Left lobe of liver (tissue), 2 donors: ENCODE measurements at places on chromosomes 3 and 15. TPM values are rescaled to one million over a fixed set of nuclear protein-coding genes. Genes with fewer than 3 reads are reported as not detected.

GRCh38 chr15:37133602-37134001 lies 33.3 kb upstream of the MEIS2 start:
- DNase-seq: no peak

DNA sequence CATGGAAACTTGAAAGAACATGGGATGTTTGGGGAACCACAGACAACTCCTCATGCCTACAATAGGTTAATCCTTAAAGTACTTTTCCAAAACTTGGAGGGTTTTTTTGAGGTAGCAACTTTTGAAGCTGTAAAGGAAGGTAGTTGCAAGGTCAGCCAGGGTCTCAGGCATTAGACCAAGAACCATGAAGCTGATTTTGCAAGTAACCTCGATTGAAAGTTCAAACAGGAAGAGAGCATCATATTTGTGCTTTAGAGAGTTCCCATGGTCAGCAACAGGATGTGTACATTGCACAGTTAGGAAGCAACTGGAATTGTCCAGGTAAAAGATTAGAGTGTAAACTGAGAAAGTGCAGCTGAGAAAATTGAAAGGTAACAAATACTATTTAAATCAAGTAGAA lies 199.8 kb upstream of the NR2F2 start:
- DNase-seq: no peak

The GOLGA8T gene
- 0.30 TPM for total RNA-seq

The FOXL2NB gene
- total RNA-seq: not detected

- DNase-seq: no peak
Measured at GRCh38 chr3:133853925-133854227, 41.8 kb downstream of the RAB6B start.

The PTH1R gene
- total RNA-seq: 24.6 TPM
